ENCODE measurements at places on chromosomes 2 and 18. TPM values are rescaled to one million over a fixed set of nuclear protein-coding genes. Genes with fewer than 3 reads are reported as not detected.

The FEV gene
- total RNA-seq, result not detected

The ZNF892 gene
- 4.0 TPM for total RNA-seq

The TMEM247 gene
- not detected for total RNA-seq

GRCh38 chr2:854460-854859 is 96.2 kb upstream of the SNTG2 start:
- peak; percentile 34 for DNase-seq

The PDE11A gene
- 2.5 TPM for total RNA-seq

The LRRC30 gene
- total RNA-seq, result not detected

DNA sequence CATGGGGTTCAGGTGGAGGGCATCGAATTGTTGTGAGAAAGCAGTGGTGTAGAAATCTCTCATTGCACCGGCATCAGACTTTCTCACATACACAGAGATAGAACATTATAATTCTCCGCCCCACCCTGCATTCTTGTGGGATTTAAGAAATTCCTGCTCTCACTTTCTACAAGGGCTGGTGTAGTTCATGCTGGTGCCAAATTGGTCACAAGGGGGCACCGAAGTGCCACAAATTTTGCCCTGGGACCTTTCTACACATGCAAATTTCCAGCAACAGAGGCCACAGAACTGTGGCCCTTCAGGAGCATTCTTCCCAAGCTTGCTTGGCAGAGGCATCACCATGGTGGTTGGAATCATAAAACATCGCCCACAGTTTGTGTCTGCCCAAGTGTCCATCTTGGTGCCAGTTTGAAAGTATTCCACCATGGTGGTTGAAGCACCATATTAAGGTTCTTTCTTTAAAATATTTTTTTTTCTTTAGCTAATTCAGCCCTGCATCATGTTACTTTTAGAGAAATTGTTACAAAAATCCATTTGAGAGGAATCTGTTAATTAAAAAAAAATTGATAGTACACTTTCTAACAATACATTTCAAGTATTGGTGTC is 521.2 kb upstream of the FANCL start:
- DNase-seq, result peak; percentile 14

The HRH4 gene
- total RNA-seq, result 0.33 TPM

GRCh38 chr2:51079945-51080344 is 48.0 kb upstream of the NRXN1 start:
- no peak for DNase-seq

All from left ventricle myocardium inferior (tissue), 1 donor.